CD4-positive, alpha-beta T cell treated with Interleukin-10 for 1 hour (primary cell): ENCODE measurements at places on chromosomes 5 and 9.

DNA sequence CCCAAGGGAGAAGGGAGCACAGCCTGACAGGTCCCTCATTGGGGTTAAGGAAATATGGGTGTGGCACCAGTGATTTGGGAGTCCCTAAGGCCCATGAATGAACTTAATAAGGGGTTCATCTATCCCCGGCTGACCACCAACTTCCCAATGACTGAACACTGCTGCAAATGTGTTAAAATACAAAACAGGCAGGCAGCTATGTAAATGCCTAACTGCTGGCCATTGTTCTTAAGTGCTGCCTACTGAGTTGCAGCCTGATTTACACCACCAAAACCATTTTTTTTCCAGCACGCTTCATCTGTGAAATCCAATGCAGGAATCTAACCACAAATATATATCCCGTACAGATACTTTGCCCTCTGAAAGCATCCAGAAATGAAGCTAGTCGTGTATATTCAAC is 478.5 kb downstream of the PTPRD start:
- DNase-seq, result no peak

DNA sequence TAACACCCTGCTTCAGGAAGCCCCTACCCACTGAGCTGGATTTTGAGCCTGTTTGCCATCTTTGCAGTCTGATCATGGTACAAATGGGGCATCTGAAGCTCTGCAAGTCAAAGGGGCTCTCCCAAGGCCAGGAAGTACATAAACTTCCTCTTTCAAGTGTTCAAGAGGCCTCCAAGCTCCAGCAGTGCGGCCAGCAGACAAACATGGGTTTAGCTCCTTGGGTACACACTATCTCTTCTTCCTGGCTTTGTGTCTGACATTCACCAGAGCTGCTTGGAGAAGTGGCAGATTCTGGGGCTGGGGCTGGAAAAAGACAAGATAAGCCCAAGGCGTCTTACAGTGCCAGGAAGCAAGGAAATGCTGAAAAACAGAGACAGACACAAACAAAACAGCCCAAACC is 34.1 kb downstream of the LAMC3 start:
- DNase-seq, result no peak

GRCh38 chr5:101991486-101991885 is 304.6 kb downstream of the SLCO4C1 start:
- DNase-seq, result no peak

DNA sequence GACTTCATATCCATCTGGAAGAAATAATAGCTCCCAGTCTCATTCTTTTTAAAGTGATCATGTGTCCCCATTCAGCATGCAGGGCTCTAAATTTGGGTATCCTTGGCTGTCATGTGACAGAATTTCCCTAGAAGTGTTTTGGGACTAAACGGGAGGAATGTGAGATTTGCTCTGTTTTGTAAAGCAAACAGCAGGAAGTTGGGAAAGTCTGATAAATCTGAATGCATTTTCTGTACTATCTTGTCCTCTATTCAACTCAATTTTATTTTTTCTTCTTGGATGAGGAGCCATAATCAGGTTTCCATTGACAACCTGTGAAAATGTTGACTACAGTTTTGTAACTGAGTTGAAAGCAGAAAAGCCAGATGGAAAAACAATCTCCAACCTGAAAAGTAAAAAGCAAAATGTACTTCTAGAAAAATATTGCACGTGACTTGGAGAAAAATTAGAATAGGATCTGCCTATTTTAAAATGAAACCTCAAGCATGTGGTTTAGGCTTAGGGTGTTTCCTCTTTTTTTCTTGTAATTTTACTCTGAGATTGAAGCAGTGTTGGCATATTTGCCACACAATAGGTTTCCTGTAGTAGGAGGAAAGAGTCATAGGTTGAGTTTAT is 76.2 kb upstream of the IL6ST start:
- peak; percentile 39 for DNase-seq

DNA sequence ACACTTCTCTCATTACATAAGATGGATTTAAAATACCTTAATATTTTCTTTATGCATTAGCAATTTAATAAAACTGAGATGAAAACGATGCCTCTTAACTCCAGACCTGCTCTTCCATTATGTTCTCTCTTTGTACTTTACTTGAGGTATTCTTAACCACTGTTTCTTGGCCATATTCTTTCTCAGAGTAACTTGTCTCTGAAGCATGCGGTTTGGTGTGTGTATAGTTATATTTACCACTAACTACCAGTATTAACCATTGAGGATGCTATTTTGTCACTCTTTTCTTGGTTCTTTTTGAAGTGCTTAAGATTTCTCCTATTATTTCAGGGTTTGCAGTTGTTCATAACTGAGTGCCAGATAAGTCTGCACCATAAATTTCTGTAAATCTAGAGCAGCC is 17.9 kb downstream of the TMEM167A start:
- DNase-seq, result no peak

DNA sequence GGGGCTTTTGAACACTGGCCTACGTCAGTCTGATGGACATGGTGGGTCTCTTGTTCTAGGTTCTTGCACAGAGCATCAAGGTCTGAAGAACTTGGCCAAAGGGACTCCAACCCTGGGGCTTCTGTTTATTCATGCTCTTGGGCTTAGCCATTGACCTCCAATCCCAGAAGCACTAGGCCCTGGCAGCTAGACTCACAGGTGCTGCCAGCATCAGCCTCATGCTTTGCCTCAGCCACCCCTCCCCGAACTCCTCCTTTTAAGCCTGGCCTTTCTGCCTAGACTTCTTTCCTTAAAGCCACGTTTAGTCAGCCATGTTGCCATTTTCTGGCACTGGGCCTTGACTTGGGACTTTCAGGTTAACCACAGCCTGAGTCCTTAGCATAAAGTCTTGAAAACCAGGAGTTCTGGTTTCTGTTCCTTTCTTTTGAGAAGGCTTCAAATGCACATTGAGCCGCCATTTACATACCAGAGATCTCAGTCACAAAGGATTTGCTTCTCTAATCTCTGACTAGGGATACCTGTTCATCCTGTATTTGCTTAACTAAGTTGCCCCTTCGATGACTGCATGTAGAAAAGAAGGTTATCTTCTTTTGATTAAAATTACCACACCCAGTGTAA is 54.7 kb downstream of the ANGPTL2 start:
- DNase-seq, result no peak

- DNase-seq, result no peak
Observed at GRCh38 chr9:97475059-97475458, 26.4 kb upstream of the TMOD1 start.

DNA sequence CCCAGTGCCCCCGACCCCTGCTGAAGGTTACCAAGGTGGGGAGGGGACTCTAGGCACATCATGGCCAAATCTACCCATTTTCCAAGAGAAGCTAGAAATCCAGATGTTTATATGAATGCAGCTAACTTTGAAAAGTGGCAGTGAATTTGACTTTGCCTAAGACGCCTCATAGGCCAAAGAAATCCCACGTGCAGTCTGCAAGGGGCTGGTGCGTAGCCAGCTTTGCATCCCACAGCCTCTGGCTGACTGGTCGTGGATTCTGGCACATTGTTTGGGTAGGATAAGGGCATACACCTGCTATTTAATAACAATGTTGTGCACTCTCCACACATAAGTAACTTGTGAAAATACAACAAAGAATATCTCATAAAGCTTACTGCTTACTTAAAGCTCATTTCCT is 3.5 kb upstream of the GADD45G start:
- DNase-seq, result no peak

DNA sequence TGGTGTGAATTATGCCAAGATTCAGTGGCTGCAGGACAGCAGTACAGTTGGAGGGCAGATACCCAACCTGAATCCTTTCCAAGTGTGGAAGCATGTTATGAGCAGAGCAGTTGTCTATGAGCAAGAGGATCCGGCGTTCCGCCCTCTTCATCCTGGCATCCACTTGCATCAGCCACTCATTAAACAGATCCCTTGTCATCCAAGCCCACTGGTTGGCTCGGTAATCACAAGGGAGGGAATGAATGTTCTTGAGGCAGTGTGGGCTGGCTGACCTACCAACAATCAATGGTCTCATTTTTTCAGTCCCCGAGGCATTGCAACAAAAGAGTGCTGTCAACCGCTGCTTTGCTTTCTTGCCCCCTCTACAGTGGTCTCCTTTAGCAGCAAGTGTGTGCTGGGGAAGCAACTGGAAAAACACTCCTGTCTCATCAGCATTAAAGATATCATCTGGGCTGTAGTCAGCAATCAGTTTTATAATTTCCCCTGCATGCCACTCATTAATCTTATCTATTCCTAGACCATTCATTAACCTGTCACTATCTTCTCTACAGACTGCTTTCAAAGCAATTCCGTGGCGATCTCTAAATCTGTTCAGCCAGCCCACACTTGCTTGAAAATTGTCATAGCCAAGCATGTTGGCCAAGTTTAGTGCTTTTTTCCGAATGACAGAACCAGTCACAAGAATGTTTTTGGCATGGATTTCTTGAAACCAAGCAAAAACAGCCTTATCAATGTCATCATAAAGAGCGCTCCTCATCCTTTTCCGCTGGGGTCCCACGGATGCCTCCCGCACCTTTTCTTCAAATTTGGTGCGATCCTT is 4.9 kb downstream of the TIGD6 start:
- no peak for DNase-seq

GRCh38 chr5:154817815-154818214 is 32.6 kb downstream of the FAXDC2 start:
- DNase-seq, result no peak

DNA sequence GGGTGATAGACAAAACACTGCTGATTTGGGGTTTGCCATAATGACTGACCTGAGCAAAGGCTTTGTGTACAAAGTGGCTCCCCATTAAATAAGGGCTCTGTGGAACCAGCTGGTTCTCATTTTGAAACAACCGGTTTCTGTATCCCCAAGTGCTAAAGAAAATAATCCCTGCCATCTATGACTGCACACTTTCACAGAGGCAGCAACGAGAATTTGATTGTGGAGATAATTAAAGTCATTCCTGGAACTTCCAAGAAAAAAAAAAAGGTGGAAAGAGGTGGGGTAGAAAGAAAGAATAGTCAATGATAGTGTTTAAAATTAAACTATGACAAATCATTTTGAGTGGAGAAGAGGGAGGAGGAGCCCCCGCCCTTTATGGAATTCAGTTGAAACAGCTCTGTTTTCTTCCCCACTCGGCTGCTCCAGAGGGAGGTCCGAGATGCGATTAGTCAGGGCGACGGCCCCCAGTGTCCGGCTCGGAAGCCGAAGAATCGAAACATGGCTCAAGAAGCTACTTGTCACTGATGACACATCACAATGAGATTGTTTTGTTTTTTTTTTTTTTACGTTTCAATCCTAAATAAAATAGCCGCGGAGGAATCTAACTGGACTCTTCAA is 38.4 kb downstream of the EBF1 start:
- no peak for DNase-seq

DNA sequence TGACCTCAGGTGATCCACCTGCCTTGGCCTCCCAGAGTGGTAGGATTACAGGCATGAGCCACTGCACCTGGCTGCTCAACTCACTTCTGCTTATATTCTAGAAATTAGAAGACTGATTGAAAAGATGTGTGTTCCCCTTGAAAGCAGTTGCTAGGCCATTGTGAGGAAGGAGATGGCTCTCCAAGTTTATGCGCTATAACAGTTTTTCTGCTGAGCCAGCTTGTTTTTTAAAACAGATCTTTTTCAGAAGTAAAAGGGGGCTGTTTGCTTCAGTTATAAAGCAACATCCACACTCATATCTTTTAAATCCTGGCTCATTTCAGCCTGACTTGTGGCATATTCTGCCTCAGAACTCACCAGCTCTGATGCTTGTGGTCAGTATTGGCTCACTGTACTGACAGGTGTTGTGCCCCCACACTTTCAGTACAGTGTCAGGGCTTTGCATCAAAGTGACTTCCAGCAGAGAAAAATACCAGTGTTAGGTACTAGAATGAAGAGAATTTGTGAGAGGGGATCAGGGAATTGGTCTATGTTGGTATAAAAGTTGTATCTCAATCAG is 49.4 kb downstream of the NUP214 start:
- DNase-seq, result no peak

DNA sequence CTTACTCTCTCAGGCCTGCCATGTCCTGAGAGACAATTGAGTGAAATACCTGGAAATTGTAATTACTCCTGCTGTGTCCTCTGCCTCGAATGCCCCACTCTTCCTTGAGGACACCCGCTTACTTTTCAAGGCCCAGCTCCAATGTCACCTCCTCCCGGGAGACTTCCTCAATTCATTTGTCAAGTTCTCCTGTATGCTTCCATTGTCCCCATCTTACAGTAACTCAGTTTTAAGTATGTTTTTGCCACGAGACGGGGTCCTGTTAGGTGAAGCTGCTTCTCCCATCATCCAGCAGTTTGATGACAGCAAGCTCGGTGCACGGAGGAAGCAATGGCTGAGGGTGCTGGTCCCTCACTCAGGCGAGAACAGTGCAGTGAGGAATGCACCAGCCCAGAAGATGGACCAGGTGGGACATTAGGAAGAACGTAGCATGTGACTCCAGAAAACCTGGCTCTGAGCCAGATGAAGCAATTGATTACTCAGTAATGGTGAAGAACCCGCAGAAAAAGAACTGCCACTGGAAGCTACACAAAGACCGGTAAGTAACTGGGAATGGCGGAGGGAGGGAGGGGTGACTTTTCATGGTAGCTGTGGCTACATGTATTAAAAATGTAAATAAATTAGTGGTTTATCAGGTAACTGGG is 274.8 kb downstream of the DENND1A start:
- DNase-seq, result no peak

DNA sequence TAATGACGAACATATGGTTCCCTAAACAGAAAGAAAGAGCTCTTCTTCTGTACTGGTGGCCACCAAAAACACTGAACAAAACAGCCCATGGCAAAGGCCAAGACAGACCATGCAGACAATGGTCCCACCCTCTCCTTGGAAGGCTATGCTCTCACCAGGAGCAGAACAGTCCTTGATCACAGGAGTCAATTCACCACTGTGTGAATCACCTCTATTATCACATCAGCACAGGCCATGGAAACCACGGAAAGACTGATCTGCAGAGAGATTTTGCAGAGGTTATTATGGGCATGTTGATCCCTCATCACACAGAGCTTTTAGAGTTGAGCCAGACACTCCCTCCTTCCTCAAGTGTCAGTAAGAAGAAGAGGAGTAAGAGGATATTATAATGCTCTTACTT is 134.0 kb upstream of the RASEF start:
- no peak for DNase-seq

DNA sequence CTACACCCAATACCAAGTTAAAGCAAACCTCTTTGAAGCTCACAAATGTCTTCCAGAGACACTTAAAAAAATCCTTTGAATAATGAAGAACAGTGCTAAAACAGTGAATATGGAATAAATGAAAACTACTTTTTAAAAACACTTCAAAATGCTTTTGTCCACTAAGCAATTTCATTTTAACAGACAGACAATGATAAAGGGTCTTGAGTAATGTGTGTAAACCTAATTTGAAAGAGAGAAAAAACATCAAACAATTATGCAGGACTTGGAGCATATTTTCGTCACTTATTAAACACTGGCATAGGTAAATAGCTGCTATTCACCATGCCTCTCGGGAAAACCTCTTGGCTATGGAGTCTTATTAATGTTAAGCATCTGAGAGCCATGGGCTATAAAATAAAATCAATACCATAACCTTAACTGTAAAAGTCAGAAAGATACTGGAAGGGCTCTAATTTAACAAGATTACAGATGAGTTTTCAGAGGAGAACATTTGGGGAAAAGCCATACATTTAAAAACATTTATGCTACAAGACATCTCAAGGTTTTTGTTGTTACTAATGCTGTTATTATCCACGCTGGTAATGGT is 177.8 kb downstream of the NFIB start:
- no peak for DNase-seq

- DNase-seq, result no peak
Observed at GRCh38 chr9:137493364-137494103, 34.4 kb upstream of the NSMF start.

GRCh38 chr5:93573354-93574351 is 7.4 kb downstream of the NR2F1-AS1 start:
- DNase-seq, result no peak

- DNase-seq, result no peak
Observed at GRCh38 chr9:81597419-81598122, 91.8 kb downstream of the TLE1 start.
